Spinal cord (tissue), 10 donors: ENCODE measurements at places on chromosomes 12 and 14. TPM values are rescaled to one million over a fixed set of nuclear protein-coding genes. Genes with fewer than 3 reads are reported as not detected.

RND1 gene
- total RNA-seq: 8.5 TPM

FLVCR2 gene
- 19.0 TPM for total RNA-seq

VAMP1 gene
- total RNA-seq: 38.3 TPM

TMEM30B gene
- total RNA-seq: 7.6 TPM

BEST3 gene
- total RNA-seq: 0.83 TPM

ANKS1B gene
- total RNA-seq: 131 TPM

TM9SF1 gene
- total RNA-seq: 62.9 TPM

STYK1 gene
- total RNA-seq: 11.2 TPM

CCDC196 gene
- not detected for total RNA-seq

EPYC gene
- not detected for total RNA-seq

LRP1-AS gene
- total RNA-seq: not detected

PLD4 gene
- 12.9 TPM for total RNA-seq

COCH gene
- 22.4 TPM for total RNA-seq

MLXIP gene
- 17.7 TPM for total RNA-seq

HOXC10 gene
- 9.2 TPM for total RNA-seq

RIMBP2 gene
- total RNA-seq: 18.4 TPM

ACVRL1 gene
- 8.4 TPM for total RNA-seq

- no peak for DNase-seq
These were observed 28.1 kb downstream of the ANO6 start for GRCh38 chr12:45243963-45244362.

- no peak for DNase-seq
These were observed 215.4 kb downstream of the FOXN3 start for GRCh38 chr14:89201645-89202044.

DNA sequence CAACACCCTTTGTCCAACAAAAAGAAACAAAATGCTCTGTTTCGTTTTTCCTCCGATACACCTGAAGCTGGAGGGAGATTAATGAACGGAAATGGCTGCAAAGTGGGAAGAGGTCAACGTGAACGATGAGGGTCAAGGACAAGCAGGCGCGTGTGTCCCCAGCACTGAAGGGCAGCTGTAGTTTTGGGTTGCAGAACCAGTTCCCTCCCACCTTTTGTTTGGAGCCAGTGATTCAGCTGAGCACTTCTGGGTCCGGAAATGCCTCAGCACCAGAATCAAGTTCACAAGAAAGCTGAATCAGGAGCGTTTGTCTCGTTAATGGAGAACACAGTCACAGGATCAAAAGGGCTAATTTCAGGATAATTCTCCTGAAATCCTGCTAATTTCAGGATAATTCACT is 51.1 kb upstream of the PWP1 start:
- no peak for DNase-seq

- DNase-seq: no peak
These were observed 93.0 kb downstream of the SLC25A47 start for GRCh38 chr14:100416081-100416680.

- no peak for DNase-seq
These were observed 266.8 kb upstream of the CLEC14A start for GRCh38 chr14:38522724-38523123.

DNA sequence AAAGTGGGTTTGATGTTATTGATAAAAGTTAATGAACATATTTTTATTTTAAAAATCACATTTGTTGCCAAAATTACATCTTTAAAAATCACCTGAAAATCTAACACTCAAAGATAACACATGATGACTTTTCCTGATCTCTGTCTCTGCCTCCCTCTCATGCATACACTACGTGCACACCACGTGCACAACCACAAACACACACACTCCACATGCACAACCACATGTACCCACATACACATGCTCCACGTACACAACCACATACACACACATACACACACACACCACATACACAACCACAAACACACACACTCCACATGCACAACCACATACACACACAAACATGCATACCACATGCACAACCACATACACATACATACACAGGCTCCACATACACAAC is 61.8 kb upstream of the TMEM132C start:
- no peak for DNase-seq

DNA sequence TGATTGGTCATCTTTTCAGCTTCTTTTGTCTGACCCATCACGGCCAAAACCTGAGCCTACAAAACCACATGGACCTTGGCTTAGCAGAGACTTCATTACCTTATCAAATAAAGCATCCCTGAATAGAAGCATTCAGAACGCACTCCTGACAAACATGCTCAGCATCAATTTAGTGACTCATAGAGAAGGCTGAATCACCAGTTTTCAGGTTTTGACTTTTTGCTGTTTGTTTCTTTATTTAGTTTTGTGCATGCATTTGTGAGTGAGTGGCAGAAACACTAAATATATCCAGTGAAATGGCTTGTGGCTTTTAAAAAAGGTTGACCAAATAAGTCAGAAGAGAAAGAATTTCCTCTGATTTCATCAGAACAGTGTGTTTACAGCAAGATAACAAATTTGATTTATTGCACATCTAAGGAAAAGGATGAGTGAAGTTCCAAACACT is 19.0 kb upstream of the OVCH1 start:
- DNase-seq: no peak

GRCh38 chr12:130655881-130656280 is 60.2 kb downstream of the RIMBP2 start:
- no peak for DNase-seq

DNA sequence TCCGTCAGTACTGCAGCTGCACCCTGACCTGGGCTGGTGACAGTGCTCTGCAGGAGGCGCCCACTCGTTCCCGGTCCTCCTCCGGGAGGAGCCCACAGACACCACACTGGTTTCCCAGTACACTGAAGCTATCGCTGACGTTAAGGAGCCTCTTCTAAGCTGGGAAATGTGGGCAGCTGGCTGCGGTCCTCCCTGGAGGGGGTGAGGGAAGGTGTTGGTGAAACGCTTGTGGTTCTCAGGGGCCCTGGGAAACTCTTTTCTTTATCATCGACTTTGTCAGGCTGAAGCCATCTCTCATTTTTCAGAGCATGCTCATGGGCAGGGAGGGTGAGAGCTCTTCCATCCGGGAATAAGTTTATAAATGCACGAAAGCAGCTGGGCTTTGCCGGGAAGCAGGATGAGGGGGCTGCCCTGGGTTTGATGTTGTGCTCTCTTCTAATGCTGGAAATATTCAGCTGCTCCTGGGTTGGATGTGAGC is 176.0 kb downstream of the CHST11 start:
- DNase-seq: no peak

- no peak for DNase-seq
These were observed 21.8 kb downstream of the WNK1 start for GRCh38 chr12:774051-774614.

DNA sequence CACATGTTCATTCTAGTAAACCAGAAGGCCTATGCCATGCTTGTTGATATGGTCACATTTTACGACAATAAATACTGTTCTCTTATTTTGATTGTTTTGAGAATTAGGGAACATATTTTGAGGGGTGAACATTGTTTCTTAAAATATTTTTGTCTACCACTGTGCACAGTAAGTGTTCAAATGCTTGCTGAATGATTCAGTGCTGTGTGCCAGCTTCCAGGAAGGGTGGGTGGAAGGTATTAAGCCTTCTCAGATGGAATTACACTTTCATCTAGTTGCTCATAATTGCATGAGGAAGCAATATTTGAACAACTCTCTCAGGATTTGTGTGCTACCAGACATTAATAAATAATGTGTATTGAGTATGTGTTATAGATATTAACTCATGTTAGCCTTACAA is 15.5 kb upstream of the TMX1 start:
- no peak for DNase-seq

GRCh38 chr14:78162202-78162601 is 8.0 kb upstream of the NRXN3 start:
- no peak for DNase-seq

DNA sequence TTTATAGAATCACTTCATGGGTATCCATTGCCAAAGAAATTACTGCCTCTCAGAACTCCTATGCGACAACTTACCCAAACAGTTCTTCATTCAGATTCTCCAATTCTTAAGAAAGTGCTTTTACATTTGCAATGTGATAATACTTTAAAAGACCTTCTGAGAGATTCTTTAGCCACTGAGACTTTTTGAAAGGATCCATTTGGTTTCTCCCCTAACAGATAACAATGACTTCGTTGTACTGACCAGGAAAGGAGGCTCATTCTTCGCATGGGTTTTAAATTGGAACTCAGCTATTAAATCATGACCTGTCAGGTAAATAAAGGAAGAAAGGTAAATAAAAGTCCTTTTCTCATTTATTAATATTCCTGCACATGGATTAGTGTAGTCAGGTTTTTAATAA is 14.8 kb downstream of the ITPR2 start:
- no peak for DNase-seq

- peak; percentile 2 for DNase-seq
These were observed 51.9 kb upstream of the ATF7IP start for GRCh38 chr12:14313379-14314138.

DNA sequence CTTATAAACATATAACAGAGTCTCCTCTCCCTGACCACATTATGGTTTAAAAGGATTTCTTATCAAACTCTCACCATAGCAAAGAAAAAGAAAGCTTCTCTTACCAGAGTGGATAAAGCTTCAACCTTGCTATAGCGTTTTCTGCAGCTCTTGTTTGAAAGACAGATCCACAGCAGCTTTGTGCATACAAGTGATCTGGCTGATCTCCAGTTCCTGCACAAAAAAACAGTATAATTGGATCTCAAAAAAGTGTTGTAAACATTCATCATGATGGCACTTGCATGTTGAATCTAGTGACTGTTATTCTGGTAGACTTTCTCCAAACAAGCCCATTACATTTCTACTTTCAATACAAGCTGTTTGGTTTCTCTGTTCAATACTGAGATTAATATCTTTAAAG is 178.9 kb upstream of the MGAT4C start:
- DNase-seq: no peak

GRCh38 chr14:67137744-67138371 is 51.4 kb upstream of the GARIN2 start:
- DNase-seq: no peak

- no peak for DNase-seq
These were observed 203.3 kb upstream of the CRY1 start for GRCh38 chr12:107296681-107297089.

GRCh38 chr12:60112763-60113162 is 516.9 kb downstream of the SLC16A7 start:
- no peak for DNase-seq

DNA sequence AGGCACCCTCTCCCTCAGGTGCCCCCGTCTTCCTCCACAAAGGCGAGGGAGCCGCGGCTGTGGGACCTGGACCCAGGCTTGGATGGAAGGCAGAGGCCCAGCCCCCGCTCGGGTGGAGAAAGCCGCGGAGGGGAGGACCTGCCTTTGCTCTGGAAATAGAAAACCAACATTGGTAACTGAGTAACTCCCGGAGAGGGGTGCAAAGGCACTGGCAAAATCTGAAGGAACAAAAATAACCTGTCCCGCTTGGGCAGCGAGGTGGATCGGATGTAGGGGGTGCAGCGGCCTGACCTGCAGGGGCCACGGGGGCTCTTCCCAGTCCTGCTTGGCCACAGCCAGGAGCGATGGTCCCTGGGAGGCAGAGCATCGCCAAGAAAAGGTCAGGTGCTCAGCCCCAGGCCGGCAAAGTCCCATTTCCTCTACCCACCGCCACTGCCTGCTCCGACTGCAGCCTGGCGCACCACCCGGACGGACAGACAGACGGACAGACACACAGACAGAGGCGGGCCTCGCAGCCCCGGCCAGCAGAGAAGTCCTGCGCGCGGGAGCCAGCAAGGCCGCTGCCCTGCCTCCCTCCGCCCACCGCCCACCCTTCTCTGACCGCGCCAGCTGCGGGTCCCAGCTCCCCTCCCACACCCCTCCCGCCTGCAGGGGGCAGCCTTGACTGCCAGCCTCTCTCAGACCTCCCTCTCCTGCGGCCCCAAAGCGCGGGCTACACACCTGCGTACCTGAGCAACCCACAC is 21.4 kb upstream of the TMEM106C start:
- DNase-seq: no peak

DNA sequence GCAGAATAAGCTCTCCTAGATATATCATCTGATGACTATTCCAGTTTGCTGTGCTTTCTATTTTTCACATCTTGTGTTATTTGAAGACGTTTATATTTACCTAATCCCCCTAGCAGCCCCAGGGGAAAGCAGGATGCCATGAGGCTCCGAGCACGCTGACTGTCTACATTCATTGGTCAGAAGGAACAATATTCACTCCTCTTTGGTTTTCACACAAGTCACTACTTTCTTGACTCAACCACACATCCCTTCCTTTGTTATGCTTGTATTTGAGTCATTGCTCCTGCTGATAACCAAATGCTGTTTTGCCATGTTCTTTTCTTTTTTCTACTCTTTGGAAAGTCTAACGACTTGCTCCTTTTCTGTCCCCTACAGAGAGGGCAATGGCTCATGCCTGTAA is 86.5 kb upstream of the SLC38A2 start:
- DNase-seq: no peak

- DNase-seq: no peak
These were observed 158.2 kb downstream of the CAND1 start for GRCh38 chr12:67427336-67427735.

GRCh38 chr12:120468821-120469449 is 613 bp downstream of the SRSF9 start:
- no peak for DNase-seq

GRCh38 chr12:89334548-89335169 is 17.6 kb downstream of the DUSP6 start:
- DNase-seq: no peak

DNA sequence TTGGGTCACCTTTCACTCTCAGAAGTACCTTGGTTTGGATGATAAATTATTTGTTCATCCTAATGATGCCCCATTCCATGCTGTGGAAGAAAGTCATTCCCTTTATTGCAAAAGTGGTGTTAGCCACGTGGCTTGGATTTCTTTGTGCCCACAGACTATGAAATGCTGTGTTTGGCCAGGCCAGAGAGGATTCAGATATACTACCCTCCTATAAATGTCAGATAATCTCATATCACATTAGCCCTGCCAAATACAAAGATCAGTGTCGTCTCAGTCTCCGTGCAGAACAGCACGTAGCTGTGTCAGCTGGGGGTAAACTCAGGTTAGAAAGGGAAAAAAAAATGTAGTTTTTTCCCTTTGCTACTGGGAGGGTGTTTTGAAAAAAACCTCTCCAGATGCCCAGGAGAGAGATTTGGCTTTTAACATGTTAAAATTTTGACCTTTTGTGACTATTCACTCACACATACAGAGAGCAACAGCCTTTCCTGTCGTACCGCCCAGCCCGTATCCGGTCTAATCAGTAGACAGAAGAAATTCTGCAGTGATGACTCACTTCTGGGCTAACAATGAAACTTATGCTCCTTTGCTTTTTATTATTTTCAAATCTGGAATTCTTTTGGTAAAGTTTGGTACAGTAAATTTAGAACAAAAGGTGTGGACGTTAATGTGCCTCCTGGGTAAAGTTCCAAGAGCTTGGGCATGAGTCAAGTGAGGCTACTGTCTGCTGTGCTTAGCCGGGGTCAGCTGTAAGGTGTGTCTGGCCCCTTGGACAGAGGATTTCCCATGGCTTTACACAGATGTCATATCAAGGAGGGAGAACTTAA is 8.5 kb upstream of the PTPRB start:
- DNase-seq: no peak

- peak; percentile 28 for DNase-seq
These were observed 350.3 kb upstream of the CCDC196 start for GRCh38 chr14:66135831-66136230.

GRCh38 chr14:74204491-74204890 is 34.8 kb upstream of the VSX2 start:
- peak; percentile 53 for DNase-seq

- DNase-seq: no peak
These were observed 44.0 kb upstream of the FRMD6 start for GRCh38 chr14:51607711-51608110.
